ENCODE measurements at places on chromosomes 2 and 18.

GRCh38 chr2:14681608-14682007 is 49.1 kb downstream of the LRATD1 start:
- DNase-seq = no peak

GRCh38 chr2:196655761-196656160 is 16.2 kb downstream of the CCDC150 start:
- DNase-seq = no peak

DNA sequence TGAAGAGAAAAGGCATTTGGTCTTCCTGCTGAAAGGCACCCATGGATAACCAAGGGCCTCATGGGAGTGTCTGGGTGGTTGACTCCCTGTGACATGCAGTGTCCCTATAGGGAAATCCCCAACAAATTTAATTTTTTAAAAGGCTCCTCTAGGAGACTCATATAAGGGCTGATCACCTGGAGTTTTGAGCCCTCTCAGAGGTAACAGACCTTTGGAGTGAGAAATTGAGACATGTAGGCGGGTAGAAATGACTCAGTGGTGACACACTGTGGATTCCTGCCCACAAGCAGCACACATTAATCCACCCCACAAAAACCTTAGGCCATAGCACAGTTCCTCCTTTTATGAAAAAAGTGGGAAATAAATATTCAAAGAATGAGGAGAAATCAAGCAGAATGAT is 557.0 kb upstream of the CNTNAP5 start:
- DNase-seq = no peak

DNA sequence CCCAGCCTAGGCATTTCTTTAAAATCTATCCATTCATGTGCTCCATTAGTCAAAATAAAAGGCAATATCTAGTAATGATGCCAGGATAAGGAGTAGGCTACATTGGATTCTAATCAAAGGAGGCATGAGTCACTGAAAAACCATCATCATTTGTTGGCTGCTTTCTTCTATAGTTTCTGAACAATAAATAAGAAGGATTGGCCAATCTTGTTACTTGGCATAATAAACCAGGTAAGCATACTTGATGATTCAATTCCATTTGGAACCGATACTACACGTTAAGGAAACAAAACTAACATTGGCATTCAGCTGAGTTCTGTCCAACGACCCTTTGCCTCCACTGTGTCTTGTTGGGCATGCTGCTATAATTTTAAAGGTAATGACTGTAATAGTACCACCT is 27.2 kb downstream of the ATP8B1 start:
- DNase-seq = no peak

DNA sequence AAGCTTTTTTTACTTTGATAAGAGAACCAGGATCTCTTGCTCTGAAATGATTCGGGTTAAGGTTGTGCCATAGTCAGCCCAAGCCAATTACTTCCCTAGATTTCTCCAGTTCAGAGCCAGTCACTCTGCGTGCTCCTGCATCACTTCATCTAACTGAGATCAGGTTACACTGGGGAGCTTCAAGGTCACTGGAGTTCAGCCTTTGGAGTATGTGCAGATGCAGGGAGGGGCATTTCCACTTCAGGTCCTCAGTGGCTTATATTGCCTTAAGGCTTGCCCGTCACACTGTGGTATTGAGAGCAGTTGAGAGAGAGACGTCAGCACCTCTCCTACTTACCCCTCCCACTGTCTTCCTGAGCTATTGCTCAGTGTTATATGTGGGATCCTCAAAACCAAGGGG is 317.8 kb downstream of the EPHA4 start:
- no peak for DNase-seq

DNA sequence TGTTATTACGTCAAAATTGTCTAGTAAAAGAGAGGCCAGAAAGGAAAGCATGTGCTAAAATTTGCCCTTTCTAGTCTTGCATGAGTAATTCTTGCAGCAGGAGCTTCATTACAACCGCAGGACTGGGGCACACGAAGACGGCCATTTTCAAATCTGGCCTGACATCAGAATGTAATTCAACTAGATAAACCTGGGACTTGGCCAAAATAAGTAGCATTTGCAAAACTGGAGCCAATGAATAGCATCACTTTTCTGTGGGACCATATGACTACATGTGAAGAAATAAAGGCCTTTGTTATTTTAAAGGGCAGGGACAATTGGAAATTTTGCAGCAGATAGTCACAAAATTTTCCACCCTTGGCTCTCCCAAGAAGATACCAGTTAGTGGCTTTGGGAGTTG is 3.0 kb upstream of the FZD7 start:
- DNase-seq = no peak

- no peak for DNase-seq
Observed at GRCh38 chr2:187655001-187655400, 100.8 kb upstream of the TFPI start.

DNA sequence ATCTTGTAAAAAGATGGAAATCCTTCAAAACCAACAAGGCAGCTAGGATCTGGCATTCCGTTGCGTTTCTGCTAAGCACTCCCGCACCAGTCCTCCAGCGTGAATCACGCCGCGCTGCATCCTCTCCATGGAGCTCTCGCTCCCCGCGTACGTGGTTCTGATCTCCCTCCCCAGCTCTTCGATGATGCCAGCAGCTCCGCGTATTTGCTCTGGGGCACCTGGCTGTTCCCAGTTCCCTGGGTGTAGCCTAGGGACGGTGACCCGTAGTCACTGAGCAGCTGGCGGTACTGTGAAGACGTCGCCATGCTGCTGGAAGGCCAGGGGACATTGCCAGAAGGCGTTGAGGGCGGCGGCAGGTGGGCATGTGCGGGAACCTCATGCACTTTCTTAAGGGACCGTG is 407.5 kb downstream of the RNF144A start:
- DNase-seq = no peak

GRCh38 chr2:167833294-167833693 is 414.1 kb downstream of the STK39 start:
- no peak for DNase-seq

- no peak for DNase-seq
Observed at GRCh38 chr2:224630659-224631550, 45.7 kb upstream of the CUL3 start.

DNA sequence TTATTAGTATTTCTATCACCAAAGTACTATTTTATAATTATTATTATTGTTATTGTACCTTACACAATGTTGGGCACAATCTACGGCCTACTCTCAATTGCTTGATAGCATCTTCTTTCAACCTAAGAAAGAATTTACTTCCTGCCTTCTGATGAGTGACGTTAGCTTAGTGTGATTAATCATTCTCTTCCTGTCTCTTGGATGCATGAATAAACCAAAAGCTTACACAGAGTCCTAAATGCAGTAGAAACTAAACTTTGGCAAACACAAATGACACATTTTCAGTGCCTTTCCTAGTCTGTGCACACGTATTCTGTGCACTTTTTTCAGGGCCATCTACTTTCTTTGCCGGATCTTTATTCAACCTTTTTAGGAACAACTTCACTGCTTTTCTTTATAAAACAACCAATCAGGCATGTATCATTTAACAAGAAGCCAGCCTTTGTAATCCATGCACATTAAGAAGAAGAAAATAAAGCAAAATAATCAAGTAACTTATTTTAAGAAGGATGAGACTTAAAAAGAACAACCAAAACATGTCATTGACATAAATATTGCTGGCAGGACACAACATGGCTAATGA is 19.1 kb downstream of the TRAK2 start:
- DNase-seq = no peak

- DNase-seq = no peak
Observed at GRCh38 chr2:106296182-106296815, 102.2 kb upstream of the UXS1 start.

DNA sequence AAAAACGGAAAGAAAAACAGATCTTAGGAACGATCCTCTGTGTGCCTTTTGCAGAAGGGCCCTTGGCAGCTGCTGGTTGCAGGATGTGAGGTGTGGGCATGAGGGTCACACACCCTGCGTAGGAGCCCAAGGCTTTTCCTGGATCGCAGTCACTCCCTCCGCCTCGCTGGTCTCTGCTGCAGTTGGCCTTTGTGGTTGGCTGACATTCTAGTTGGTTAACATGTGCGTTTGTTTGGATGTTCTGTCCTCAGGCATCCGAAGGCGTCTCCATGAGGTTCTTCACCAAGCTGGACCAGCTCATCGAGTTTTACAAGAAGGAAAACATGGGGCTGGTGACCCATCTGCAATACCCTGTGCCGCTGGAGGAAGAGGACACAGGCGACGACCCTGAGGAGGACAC is 61.7 kb downstream of the INPP5D start:
- DNase-seq = no peak

GRCh38 chr18:44725300-44726058 is 44.8 kb downstream of the SETBP1 start:
- DNase-seq = peak; percentile 87

DNA sequence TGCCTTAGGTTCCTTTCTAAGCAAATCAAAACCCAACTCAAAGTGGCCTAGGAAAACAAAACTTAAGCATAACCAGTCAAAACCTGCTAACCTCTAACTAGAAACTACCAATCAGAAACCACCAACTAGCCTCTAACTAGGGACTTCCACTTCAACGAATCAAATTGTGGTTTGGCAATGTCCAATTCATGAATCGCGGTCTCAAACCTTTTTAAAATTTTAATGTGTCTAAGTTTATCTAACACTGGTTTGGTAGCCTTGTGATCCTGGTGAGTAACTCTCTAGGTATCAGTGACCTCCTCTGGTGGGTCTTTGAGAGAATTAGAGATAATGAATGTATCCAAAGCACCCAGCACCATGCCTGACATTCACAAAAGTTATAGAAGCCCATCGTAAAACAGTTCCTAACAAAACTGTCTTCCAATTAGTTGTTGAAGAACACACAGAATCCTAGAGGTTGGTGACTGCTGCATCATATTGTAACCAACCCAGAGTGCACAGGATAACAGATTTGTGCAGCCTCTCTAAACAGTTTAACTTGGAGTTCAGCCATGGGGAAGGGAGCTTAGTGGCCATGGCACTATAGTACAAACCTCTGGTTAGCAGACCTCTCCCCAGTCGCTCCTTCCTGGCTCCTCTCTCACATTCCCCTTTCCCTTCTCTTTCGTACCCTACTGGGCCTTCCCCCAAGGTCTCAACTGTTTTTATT is 45.2 kb upstream of the B3GNT2 start:
- no peak for DNase-seq
